ENCODE measurements at places on chromosomes 7 and 10.

- DNase-seq, result no peak
Observed at GRCh38 chr10:5561704-5562645, 37.2 kb downstream of the CALML3 start.

DNA sequence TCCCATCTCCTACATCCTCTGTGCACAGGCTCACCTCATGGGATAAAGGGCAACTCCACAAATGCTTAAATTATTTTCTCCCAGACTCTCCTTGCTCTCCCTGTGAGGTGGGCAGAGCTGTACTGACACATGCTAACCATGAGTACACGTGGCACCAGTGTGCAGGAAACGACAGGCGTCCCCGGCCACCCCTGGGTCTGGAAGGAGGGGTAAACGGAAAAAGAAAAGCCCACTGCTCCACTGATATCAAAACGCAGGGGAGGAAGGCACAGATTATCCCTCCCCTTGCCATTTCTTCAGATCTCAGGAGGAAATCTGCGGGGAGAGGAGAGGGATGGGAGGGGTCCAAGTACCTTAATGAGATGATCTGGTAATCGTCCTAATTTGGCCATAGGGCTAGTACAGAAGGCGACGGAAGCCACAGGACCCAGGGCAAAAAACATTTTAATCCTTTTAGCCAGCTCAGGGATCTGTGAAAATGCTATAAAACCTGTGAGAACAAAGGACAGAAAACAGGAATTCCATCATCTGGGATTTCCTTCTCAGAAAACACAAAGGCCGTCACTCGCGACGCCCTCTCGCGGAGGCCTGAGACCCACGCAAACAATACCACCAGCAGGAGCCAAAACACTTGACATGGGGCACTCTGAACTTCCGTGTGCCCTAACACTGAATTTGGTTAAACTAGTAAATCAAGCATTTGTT lies 17.8 kb upstream of the CH25H start:
- DNase-seq, result no peak

GRCh38 chr7:112071856-112072255 lies 134.3 kb downstream of the DOCK4 start:
- no peak for DNase-seq

GRCh38 chr10:73529089-73529832 lies 33.4 kb upstream of the PPP3CB start:
- DNase-seq, result peak; percentile 63

DNA sequence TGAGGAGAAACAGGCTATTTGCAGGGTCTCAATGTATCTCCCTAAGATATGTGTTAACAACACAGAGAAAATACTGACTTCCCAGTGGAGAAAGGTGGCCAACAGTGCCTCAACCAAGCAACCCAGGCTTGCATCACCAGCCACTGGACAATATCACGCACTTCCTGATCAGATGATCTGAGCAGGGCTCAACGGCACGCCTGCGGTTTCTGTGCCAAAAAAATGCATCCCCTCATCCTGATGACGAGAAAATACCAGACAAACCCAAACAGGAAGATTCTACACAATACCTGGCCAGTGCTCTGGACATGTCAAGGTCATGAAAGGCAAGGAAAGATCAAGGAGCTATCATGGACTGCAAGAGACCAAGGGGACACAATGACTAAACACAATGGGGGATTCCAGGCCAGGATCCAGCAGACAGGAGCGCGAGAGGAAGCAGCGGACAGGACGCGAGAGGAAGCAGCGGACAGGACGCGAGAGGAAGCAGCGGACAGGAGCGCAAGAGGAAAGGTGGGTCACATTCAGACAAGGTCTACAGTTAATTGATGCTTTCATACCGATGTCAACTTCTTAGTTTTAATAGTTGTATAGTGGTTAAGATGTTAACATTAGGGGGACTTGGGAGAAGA lies 51.1 kb downstream of the GNA12 start:
- no peak for DNase-seq

DNA sequence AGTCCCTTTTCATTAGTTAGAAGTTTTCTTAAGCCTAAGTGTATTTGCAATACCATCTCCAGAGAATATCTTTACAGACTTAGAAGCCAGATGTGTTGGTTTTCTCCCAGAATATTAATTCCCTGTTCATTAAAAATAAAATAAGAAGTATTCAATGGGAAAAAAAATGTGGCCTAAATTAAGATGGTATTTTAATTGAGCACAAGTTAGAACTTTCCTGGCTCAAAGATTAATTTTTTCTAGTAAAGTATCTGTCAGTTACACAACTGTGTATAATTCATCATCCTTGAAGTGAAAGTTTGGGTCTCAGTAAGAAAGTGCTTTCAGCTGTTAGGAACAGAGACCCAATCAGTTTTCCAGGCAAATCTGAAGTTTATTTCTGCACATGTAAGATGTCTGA lies 1179.5 kb upstream of the C7orf33 start:
- DNase-seq, result no peak

- DNase-seq, result no peak
Observed at GRCh38 chr10:79532-80215, 30.6 kb upstream of the TUBB8 start.

All from NCI-H2081 (cell line).